ENCODE measurements at places on chromosomes 1 and 21.

DNA sequence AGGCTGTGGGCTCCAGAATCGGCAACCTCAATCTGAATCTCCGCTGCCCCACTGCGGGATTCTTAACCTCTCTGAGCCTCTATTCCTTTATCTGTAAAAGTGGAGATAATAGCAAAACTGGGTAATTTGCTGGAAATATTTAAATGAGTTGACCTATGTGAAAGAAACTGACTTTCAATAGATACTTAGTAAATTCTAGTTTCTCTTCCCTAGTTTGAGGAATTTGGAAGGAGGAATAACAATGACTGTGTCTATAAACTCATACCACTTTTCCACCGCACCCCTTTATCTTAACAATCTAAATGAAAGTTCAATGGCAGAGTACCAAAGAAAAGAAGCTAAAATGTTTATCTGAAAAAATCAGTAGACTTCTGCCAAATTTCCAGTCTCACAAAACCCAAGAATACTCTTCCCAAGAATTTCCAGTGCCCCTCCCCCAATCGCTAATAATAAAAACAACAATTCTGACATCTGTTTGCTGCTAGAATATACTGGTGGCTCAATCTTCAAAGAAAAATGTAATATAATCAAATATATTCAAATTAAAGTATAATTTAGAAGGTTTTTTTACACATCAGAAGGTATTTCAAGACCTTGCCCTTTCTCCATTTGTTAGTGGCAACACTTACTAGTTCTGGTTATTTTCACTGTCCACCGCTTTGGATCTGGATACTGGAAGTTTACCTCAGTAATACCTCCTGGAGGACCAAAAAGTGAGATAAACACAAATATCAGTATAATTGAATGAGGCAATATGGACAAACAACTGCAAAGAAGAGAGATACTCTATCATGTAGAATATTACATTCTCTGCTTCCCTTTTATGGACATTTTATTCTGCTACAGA is 171.2 kb downstream of the LTN1 start:
- no peak for DNase-seq

DNA sequence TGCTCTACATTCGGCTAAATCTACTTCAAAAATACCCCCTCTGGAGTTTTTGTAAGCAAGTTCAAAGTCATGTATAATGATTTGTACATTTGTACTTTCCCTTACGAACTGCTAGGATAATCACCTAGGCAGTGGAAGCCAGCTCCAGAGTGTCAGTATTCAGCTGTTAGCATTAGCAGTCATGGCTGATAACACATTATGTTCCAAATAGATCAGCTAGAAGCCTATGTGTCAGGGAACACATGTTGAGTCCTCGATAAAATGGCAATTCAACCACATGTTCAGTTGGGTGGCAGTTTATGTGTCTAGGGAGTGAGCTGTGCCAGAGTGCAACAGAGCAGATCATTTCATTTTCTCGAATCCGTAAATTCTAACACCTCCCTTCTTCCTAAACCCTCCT is 65.8 kb upstream of the KRTAP11-1 start:
- no peak for DNase-seq

GRCh38 chr21:44513389-44514217 is 26.4 kb downstream of the KRTAP10-1 start:
- no peak for DNase-seq

DNA sequence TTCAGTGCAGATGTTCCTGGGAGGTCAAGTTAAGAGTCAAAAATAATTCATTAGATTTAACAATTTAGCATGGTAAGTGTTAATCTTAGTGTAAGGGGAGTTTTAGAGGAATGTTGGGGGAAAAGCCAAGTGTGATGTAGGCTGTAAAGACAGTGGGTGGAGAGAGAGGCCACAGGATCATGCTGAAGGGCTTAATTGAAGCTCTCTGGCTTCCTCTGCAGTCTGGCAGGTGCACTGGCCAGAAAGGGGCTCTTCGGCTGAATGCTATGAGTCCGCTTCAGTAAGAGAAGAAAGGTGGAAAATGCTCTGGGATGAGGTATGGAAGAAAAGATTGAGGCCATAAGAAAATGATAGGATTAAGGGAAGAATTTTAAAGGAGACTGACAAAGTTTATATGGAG is 3.0 kb downstream of the BRDT start:
- DNase-seq, result no peak

DNA sequence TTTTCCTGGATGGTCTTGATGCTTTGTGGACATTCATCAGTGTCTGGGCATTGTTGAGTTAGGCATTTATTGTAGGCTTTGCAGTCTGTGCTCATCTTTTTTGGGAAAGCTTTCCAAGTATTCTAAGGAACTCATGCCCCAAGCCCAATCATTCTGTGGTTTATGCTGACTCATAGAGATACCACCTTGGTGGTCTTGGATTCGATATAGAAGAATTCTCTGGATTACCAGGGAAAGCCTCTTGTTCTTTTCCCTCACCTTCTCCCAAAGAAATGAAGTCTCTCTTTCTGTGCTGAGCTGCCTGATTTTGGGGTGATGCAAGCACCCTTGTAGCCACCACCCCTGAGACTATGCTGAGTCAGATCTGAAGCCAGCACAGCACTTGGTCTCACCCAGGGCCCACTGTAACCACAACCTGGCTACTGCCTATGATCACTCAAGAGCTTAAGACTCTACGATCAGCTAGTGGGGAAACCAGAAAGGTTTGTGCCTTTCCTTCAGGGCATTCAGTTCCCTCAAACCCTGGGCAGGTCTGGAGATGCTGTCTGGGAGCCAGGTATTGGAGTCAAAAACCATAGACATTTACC is 422.6 kb downstream of the NUF2 start:
- no peak for DNase-seq

- no peak for DNase-seq
Observed at GRCh38 chr1:153795330-153795837, 20.2 kb downstream of the SLC27A3 start.

DNA sequence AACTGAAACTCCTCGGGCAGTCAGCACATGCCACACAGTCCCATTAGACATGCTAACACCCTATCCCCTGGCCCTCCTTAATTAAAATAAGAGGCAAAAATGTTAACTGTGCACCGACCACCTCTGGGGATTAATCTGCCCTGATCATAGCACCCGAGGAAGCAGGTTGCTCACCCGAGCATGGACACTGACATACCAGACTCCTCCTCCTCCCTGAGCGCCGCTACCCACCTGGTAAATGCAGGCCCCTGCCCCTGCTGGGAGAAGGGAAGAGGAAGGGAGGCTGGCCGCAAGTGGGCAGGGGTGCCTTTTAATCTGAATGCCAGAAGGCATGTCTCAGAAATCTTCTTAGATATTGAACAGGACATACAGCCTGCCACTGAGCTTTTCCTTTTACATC is 360.9 kb downstream of the RRAGC start:
- DNase-seq, result no peak

DNA sequence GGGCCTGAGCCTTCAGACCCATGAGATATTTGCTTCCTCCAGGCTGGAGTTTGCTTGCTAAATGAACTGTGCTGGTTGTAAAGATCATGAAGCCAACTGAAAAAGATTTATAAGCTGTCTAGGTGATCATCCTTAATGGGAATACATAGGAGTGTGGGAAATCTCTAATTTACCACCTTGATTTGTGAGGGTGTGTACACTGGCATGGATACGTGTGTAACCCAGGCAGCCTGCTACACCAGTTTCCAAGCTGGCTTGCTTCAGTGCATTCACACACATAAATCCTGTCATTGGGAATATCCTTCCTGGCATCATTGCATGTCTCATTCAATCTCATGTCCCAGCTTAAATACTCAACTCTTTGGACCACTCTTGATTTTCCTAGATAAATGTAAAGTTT is 57.6 kb upstream of the GNG12 start:
- peak; percentile 15 for DNase-seq
